ENCODE measurements at places on chromosomes 16 and 17. TPM values are rescaled to one million over a fixed set of nuclear protein-coding genes. Genes with fewer than 3 reads are reported as not detected.

The TIGD7 gene
- total RNA-seq = 9.7 TPM

DNA sequence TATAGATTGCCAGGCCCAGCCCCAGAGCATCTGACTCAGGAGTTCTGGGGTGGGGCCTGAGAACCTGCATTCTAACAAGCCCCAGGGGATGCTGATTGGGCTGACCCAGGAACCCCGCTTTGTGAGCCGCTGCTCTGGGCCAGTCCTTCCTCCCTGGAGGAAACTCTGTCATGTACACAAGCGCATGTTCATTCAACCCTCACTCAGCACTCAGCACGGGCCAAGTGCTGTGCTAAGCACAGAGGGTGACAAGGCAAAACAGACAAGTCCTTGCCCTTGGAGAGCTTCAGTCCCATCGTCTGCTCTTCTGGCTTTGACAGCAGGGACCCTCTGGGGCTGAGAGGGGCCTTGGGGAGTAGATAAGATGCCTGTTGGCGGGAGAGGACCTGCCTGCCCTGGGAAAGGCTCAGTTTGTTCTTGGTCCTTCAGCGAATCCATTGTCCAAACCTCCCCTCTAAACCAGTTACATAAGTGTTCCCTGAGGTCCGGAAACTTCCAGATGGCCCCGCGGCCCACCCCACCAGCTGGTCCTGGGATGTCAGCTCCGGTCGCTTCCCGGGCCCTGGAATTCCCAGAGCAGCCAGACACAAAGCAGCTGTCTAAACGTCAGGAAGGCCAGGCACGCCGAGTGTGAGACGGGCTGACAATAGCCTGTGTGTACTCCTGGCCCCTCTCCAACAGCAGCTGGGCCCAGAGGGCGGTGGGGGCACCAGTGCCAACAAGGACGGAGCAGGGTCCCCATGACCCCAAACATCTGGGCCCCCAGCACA, 88.8 kb downstream of the ZDHHC7 start:
- peak; percentile 90 for DNase-seq
- peaks cover 13% of the 10 kb centered on the region for H3K27me3 ChIP-seq
- no peak overlapping the region for H3K4me3 ChIP-seq
- H3K4me1 ChIP-seq = peaks cover 50% of the 10 kb centered on the region

- no peak overlapping the region for H3K27ac ChIP-seq
- H3K4me1 ChIP-seq = no peaks in the 10 kb centered on the region
- no peaks in the 10 kb centered on the region for H3K27me3 ChIP-seq
- no peak overlapping the region for H3K4me3 ChIP-seq
These were observed 266.6 kb downstream of the CA10 start for GRCh38 chr17:51891936-51892335.

The KRT34 gene
- total RNA-seq = not detected

The NPIPA5 gene
- 5.7 TPM for total RNA-seq

DNA sequence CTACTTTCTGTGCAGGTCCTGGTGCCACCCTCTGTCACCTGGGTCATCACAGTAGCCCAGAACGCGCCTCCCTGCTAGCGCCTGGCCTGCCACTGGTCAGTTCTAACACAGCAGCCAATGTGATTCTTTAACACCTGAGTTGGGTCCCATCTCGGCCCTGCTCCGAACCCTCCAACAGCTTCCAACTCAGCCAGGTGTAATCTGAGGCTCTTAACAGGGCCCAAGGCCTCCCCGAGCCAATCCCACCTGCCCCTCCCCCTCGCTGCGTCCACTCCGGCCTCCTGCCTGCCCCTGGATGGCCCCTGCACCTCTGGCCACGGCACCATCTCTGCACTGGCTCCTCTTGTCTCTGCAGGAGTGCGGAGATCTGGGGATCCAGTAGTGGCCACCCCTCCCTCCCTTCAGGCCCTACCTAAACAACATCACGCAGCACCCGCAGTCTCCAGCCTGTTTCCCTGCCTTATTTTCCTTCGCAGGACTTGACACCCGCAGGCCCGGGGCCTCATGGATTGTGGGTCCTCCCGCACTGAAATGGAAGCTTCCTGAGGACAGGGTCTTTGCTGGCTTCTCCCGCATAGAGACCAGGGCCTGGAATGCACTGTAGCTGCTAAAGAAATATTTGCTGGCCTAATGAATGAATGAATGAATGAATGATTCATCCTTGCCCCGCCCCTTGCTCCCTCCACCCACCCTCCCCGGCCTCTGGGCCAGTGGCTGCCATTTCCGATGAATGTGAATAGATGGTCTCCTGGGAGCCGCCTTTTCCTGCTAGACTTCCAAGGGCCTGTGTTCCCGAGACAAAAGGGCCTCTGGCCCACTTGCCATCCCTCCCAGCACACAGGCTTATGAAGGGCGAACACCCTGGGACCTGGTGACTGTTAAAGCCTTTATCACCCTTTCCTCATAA, 174.8 kb upstream of the FOXF1 start:
- peaks cover 86% of the 10 kb centered on the region for H3K27me3 ChIP-seq
- DNase-seq = no peak
- H3K36me3 ChIP-seq = no peaks in the 10 kb centered on the region
- H3K4me1 ChIP-seq = no peaks in the 10 kb centered on the region
- no peak overlapping the region for H3K27ac ChIP-seq
- no peak overlapping the region for H3K4me3 ChIP-seq

- peaks cover 60% of the 10 kb centered on the region for H3K36me3 ChIP-seq
- no peaks in the 10 kb centered on the region for H3K27me3 ChIP-seq
- H3K4me3 ChIP-seq = no peak overlapping the region
These were observed 4.8 kb downstream of the TAF1C start for GRCh38 chr16:84182104-84182503.

The RTN4RL1 gene
- 4.0 TPM for total RNA-seq

- H3K36me3 ChIP-seq = no peaks in the 10 kb centered on the region
- H3K27ac ChIP-seq = no peak overlapping the region
- H3K4me1 ChIP-seq = no peaks in the 10 kb centered on the region
- no peaks in the 10 kb centered on the region for H3K27me3 ChIP-seq
- no peak for DNase-seq
These were observed 26.1 kb upstream of the AMZ2 start for GRCh38 chr17:68221786-68222185.

Measured in left ventricle myocardium inferior (tissue), 1 donor.